Stimulated activated CD8-positive, alpha-beta memory T cell treated with anti-CD3 and anti-CD28 coated beads, Interleukin-15, amount 100 ng/mL, for 48 hours (primary cell): ENCODE measurements at places on chromosomes 13 and 19.

GRCh38 chr13:94557684-94558235, 38.2 kb downstream of the TGDS start:
- DNase-seq = no peak

GRCh38 chr13:45448965-45449559, 15.7 kb upstream of the COG3 start:
- DNase-seq = no peak

DNA sequence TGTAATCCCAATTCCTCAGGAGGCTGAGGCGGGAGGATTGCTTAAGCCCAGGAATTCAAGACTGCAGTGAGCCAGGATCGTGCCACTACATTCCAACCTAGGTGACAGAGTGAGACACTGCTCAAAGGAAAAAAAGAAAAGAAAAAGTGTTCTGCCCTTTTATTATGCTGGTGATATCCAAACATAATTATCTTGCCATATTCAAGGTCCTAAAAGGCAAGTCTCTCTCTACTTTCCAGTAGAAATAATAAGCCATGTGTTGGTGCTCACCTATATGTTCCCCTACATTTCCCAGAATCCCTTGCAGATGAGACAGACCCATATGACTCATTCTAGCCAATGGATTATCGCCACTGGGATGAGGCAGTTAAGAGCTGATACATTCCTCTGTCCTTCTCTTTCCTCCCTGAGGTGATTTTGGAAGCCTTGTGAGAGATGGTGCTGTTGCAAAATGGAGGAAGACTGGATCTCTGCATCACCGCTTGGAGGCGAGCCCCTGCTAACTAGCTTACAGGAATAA, 58.3 kb upstream of the MRI1 start:
- DNase-seq = no peak

DNA sequence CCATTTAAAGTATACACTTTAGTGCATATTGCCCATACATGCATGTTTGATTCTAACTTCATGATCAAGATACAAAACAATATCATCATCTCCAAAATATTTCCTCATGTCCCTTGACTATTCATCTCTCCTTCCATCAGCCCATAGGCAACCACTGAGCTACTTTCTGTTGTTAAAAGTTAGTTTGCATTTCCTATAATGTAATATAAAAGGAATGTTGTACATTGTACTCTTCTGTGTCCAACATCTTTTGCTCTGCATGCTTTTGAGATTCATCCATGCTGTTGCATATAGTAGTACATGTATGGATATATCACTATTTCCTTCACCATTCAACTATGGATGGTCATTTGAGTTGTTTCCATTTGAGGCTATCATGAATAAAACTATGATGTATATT, 74.7 kb downstream of the ITGBL1 start:
- no peak for DNase-seq

DNA sequence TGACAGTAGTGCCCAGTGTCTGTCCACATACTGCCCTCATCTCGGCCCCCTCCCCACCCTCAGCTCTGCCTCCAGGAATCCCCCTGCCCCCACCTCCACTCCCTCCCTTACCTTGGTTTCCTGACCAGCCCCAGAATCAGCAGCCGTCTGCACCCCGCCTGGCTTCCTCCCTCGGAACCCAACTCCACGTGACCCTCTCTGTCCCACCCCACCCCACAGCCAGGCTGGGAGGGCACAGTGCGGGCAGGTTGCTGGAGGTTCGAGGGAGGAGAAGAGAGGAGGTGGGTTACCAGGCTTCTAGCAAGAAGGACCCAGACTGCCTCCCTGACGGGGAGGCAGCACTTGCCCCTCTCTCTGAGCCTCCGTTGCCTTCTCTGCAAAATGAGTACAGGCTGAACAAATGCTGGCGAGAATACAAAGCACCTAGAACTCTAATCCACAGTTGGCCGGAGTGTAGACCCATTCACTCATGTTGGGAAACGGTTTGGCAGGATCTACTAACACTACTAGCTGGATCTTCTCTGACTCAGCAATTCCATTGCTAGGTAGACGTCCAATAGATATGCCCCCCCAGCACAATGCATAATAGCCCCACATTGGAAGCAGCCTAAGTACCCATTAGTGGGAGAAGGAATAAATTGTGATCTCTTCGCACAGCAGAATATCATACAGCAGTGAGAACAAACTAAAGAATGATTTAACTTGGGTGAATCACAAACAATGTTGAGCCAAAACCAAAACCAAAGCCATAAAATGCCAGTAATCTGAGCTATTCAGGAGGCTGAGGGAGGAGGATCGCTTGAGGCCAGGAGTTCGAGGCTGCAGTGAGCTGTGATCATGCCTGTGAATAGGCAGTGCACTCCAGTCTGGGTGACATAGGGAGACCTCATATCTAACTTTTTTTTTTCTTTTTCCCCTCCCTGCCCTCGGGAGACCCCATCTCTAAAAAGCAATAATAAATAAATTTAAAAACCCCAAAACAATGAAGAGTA, at the start of gene RASAL3:
Gene RASAL3, minus strand, starts transcription at position 151 of the 992 bp plus-strand sequence. CDS start 186 bp downstream, outside the sequence.
- peak; percentile 69 for DNase-seq

DNA sequence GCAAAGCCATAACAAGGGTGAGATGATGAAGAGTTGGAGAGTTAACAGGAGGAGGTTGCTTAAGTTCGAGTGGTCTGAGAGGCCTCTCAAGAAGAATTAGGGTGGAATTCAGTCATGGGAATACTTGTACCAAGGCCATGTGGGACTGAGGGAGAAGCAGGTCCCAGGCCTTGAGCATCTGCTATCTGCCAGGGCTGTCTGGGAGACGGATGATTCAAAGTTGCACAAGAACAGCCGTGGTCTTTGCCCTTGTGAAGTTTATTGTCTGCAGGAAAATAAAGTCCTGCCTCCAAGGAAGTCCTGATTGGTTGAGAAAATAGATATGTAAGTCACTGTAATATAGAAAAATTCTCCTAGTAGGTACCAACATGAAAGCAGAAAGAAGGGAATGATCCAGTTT, 178.8 kb upstream of the RFC3 start:
- no peak for DNase-seq

GRCh38 chr19:18898081-18898606, 2.2 kb upstream of the CERS1 start:
- DNase-seq = no peak

GRCh38 chr19:16052353-16052752, 23.9 kb upstream of the TPM4 start:
- DNase-seq = no peak

GRCh38 chr19:1955171-1956121, 14.5 kb downstream of the CSNK1G2 start:
- no peak for DNase-seq

GRCh38 chr13:87123987-87124784, 547.0 kb upstream of the SLITRK5 start:
- DNase-seq = no peak

- DNase-seq = no peak
These were observed 76.9 kb downstream of the FOXO1 start for GRCh38 chr13:40589285-40590109.

DNA sequence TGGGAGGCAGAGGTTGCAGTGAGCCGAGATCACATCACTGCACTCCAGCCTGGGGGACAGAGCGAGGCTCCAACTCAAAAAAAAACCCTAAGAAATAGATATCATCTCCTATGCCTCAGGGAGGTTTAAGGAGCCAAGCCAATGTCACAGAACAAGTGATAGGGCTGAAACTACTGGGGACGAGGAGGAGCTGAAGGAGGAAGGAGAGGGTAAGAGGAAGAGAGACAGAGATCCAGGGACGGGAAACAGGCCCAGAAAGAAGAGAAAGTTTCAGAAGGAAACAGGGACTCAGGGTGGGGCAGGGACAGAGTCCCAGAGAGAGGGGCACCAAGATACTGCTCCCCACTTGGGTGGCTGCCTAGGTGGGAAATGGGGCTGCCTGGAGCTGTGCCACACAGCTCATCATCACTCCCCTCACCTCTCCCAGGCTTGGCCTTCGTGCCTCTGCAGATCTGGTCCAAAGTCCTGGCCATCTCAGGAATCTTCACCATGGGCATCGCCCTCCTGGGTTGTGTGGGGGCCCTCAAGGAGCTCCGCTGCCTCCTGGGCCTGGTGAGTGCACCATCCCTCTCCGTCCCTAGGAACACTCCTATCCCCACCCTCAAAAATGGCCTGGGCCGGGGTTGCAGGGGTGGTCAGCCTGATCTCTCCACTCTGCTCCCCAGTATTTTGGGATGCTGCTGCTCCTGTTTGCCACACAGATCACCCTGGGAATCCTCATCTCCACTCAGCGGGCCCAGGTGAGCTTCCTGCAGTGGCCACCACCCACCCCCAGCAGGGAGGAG, 1.5 kb downstream of the CD37 start:
- DNase-seq = no peak

DNA sequence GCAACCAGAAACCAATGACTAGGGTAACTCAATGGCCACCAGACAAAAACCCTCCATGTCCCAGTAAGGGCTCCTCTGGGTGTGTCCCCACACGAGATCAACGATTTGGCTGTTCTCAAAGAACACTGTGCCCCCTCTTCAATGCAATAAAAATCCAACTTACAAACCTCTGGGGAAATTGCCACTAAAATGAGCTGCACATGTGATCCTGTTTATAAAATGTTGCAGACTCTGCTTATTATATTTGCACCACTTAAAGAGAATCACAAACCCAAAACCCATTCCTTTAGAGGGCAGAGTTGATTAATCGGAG, 80.5 kb downstream of the STK24 start:
- DNase-seq = no peak

- DNase-seq = no peak
These were observed 287.4 kb downstream of the SHISA2 start for GRCh38 chr13:25764378-25764777.

GRCh38 chr19:30449078-30449590, 77.0 kb downstream of the ZNF536 start:
- no peak for DNase-seq

- DNase-seq = no peak
These were observed 160.7 kb downstream of the RFC3 start for GRCh38 chr13:33978653-33979052.

DNA sequence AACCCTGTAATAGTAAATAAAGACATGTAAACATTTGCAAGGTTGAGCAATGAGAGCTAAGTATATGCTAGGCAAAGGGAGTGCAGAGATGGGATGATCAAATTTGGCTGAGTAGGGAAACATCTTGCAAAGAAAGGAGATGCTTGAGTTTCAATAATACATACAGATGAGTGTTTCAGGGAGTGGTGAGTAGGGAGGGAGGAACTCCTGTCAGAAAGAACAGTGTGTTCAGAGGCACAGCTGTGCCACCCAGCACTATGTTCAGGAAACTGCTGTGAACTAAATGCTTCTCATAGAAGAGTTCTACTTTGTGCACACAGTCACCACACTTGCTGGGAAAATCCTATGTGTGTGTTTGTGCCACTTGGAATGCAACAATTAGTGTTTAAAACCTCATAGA, 1077.1 kb downstream of the UQCRFS1 start:
- DNase-seq = no peak

GRCh38 chr13:41470196-41470595, 12.8 kb downstream of the RGCC start:
- DNase-seq = no peak
